ENCODE measurements at places on chromosomes 6 and 20.

DNA sequence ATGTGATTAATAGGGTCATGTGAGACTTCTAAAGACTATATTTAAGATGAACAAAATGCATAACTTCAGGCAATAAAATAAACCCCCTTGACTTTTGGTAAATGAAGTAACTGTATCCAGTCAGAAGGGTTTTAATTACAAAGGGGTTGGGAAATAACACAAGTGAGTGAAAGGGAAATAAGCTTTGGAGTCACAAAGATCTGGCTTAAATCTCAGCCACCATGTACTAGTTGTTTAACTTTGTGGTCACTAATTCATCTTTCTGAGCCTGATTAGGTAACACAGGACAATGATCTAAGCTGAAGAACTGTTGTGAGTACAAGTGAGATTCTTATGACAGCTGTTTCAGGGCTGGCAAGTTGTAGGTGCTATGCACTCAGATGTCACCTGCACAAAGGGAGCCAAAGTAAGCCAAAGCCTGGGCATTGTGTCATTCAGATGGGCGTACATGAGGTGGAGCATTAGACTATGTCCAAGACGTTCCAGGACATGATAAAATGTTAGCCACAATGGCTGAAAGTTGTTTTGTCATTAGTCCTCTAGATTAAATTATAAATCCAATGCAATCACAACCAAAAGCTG lies 13.8 kb downstream of the TOMM34 start:
- no peak for DNase-seq

GRCh38 chr6:169964486-169965180 lies 213.2 kb downstream of the ERMARD start:
- no peak for DNase-seq

DNA sequence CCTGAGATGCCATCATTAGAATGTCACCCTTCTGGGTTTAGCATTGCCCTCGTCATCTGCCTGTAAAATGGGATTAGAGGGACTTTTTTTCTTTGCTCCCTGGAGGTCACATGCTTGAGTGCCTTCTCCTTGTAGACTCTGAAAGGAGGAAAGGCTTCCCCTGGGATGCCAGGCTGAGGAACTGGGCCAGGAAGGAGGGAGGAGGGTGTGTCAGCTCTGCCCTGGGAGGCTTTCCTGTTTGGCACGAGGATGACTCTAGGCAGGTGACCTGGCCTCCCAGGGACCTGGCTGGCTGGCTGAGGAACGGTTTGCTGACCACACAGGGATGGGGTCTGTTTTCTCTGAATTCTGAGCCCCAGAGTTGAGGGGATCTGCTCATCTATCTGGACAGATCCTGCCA lies 137.9 kb upstream of the RNF24 start:
- DNase-seq, result no peak

DNA sequence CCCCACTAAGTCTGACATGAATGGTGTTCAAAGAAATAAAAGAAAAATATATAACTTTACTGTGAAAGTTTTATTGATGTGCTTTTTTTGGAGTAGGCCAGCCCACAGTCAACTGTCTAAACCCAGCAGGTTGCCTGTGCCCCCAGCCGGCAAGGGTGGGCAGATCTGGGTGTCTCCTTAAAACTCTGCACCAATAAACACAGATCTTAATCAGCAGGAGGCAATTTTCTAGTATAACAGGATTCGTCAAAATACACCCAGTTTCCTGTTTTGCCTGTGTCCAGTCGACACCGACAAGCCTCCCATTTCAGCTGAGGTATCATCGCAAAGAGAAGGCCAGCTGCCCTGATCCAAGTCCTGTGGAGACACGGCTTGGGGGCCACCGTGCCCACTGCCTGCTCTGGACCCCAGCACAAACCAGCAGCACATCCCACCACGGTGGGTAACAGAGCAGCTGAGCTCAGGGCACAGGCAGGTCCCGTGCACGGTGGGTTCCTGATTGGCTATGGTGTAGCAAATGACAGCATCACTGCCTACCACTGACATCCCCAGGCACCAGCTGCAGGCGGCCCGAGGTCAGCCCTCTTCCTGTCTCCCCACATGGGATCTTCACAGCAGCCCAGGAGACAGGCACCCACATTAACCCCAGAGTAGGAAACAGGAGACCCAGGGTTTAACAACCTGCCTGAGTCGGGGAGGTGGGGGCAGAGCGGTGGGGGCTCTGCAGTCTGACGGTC lies 15.7 kb downstream of the BMP7 start:
- DNase-seq, result no peak

DNA sequence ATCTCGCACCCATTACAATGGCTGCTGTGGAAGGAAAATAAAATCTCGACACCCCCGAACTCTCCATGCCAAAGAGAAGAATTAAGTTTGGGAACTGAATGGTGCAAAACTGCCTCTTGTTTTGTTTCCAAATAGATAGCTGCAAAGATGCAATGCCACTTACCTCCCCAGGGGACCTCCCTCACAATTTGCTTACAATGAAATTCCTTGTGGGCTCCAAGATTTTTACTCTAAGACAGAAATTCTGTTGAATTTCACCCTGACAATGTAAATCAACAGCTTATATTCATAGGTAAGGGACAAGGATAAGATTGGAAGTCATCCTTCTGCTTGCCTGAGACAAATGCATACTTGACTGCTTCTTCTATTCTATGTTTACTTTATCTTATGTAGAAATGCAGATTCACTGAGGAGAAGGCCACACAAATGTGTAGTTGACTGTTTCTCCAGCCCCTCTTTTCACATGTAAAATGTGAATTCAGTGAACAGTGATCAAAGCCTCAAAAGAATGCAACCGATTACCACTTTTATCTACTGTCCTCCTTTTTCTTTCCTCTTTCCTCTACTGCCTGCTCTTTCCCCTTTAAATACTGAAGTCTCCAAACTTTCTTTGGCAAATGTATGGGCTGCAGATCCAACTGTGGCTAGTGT lies 36.6 kb downstream of the ADGRF4 start:
- no peak for DNase-seq
